Ureter (tissue), 1 donor: ENCODE measurements at places on chromosomes 5 and 9.
A peak's percentile ranks its signal among the peaks of the same experiment; 100 is the strongest.

DNA sequence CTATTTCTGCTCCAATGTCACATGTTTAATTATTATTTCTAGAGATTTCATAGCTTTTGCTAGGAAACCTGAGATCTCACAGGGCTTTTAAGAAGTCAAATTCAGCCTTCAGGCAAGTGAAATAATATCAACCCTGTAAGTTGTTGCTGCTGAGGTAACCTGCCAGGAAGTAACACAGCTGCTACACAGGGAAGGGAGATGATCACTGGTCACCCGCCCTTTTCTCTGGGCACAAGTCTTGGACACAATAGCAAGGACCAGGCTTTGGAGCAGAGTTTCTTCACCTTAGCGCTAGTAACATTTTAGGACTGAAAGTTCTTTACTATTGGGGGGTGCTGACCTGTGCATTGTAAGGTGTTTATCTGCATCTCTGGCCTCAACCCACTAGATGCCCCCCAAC lies 50.1 kb downstream of the PTTG1 start:
- DNase-seq, result no peak

GRCh38 chr5:42300496-42300895 lies 122.7 kb upstream of the GHR start:
- no peak for DNase-seq

DNA sequence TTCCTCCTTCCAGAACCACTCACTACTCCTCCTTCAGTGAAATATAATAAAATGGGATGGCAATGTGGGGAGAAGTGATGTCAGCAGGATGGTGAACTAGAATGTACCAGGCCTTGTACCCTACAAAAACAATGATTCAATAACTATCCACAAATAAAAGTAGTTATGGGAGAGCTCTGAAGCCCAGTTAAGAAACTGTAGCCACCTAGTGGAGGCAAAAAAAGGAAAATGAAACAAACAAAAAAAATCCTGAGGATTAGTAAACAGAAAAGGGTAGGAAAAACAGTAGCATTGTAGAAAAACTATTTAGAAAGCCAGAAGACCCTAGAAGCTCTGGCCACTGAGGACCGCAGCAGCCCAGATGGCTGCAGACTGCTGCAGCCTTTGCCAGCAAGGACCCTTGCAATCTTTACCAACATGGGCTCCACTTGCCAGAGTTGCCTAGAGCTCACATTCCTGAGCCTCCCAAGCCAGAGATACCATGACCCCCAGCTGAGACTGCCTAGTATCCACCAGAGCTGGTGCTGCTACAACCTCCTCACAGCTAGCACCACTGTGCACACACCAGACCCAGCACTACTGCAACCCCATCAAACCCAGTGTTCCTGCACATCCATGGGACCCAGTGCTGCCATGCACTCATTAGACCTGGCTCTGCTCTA lies 259.7 kb upstream of the MSX2 start:
- no peak for DNase-seq

DNA sequence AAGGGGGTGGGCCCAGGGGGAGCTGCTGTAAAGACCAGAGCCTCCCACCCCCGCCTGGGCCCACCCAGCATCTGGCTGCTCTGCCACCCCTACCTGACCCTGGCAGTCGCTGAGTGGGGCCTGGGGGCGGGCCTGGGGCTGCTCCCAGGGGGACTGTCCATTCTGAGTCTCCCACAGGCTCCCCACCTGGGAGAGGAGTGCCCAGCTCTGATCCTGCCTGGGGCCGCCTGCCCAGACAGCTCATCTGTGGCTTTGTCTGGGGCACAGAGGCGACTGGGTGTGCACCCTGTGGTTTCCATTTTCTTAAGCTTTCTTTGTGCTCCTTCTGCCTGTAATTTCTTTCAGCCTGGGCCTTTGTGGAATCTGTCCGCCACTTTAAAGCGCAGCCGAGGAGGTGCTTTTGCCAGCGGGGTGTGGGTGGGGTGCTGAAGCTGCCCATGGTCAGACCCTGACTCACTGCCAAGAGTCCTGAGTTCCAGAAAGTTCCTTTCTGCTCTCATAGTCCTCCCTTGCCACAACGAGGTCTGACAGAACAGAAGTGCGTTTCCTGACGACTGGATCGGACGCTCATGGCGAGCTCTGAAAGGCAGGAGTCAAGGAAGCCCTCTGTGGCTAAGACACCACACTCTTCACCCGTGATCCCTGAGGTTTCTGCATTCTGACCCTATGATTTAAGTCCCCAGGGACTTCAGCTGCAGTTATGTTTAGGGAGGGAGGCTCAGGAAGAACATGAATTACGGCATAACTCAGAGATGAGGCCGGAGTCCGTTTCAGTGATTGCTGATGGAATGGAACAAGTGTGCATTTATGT lies 225.0 kb downstream of the FANCC start:
- DNase-seq, result no peak

DNA sequence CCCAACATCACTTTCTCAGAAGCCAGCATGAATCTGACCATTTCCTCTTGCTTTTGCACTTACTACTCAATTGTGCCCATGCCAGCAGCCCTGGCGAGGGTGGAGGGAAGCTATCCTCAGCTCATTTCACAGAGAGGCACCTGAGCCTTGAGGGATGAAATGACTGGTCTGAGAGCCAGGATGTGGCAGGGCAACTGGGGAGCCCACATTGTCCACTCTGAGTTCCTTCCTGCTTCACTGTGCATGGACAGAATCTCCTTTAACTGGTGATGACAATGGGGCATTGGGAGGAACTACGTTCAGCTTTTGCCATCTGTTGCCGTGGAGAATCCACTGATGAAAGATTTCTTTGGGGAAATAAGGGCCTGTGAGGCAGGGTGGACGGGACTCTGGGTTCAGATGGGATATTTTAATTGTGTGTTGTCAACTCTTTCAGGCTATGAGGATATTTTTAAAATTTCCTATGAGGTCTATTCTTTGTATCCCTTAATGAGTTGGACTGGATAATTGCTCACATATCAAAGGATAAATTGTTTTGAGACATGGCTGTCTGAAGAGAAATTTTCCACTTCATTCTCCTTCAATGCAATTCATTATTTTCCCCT lies 78.3 kb downstream of the TNC start:
- DNase-seq, result no peak

GRCh38 chr5:149151717-149152116 lies 10.4 kb downstream of the ABLIM3 start:
- no peak for DNase-seq

- DNase-seq, result no peak
These were observed 9.9 kb downstream of the TMEM250 start for GRCh38 chr9:136108648-136109266.

GRCh38 chr5:151123897-151124751 lies 33.5 kb downstream of the ANXA6 start:
- DNase-seq, result peak; percentile 75

- no peak for DNase-seq
These were observed 62.7 kb downstream of the ZSWIM6 start for GRCh38 chr5:61394793-61395192.

DNA sequence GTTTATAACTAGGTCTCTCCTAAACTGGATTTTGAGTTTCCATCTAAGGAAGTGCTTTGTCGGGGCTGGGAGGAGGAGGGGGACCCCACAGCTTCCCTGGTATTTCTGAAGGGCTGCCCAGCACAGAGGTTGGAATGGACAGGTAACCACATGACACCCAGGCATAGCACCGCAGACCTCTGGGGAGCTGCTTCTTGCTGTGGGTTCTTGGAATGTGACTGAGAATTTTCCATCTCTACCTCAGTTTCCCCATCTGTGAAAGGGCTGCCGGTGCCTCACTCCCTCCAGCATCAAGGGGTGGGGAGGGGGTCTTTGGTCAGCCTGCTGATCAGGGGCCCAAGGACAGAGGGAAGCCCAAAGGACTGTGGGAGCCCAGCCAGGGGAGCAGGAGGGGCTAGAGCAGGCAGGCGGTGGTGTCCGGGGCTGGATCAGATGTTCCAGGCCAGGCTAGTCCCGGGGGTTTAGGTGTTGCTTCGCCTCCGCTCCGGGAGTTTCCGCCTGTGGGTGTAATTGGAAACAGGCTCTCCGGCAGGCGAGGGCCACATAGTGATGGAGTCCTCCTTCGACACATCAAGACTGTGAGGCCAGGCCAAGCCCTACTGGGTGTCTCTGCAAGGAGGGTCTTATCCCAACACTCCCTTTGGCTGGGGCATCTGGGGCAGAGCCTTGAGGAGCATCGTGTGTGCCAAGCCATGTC lies 3.3 kb downstream of the OLFML2A start:
- peak; percentile 49 for DNase-seq

- no peak for DNase-seq
These were observed 23.1 kb upstream of the CKMT2 start for GRCh38 chr5:81209869-81210493.

- DNase-seq, result no peak
These were observed 96.4 kb downstream of the EBF1 start for GRCh38 chr5:159003045-159004030.
